ENCODE measurements at places on chromosomes 1 and 21.

GRCh38 chr1:1032424-1032823, 12.5 kb downstream of the AGRN start:
- DNase-seq, result no peak

GRCh38 chr1:221637641-221638041, 104.2 kb downstream of the DUSP10 start:
- DNase-seq, result no peak

GRCh38 chr1:211037095-211037494, 96.9 kb downstream of the KCNH1 start:
- DNase-seq, result no peak

- no peak for DNase-seq
These were observed 3.0 kb downstream of the CAMSAP2 start for GRCh38 chr1:200741551-200742207.

DNA sequence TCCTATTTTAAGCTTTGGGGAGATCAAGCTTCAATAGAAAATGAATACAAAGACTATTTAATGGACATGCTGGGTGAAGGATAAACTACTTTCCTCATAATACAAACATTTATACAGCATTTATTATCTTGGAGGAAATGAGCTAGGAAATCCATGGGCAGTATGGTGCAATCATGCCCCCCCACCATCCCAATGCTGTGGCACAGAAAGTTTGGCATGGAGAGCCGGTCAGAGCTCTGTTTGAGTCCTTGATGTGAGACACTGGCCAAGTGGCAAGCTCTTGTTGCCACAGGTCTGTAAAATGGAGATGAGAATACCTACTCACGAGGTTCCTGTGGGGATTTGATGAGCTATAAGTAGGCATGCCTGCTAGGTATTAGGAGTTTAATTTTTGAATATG, 120.6 kb downstream of the MAB21L3 start:
- no peak for DNase-seq

- no peak for DNase-seq
These were observed 7.6 kb upstream of the IFNAR1 start for GRCh38 chr21:33317145-33317544.

DNA sequence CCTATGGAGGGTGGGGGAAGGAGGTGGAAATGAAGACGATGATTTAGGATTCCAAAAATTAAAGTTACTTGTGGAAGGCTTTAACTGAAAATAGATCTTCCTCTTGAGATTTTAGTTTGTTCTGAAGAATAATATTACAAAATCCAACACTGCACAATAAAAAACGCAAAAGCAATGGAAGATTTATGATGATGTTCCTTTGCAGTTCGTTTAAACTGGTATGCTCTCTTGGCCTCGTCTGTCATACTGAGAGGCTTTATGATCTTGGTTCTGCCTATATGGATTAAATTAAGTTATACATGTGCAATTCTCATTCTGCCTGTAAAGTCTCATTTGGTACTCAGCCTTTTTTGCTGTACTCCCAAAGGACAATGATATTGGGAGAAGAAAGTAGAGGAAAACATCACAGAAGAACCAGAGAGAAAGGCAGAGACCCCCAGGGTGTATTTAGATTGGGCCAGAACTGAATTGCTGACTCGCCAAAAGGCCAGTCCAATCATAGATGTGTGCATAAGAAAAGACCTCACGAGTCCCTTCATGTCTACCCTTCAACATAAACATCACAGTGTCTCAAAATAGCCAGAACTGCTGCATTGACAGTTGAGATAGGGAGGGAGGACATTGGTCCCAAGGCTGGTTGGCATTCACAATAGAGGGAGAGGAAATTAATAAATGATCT, 188.6 kb downstream of the GREM2 start:
- DNase-seq, result no peak

GRCh38 chr1:246591958-246592357, 25.7 kb downstream of the CNST start:
- DNase-seq, result no peak

GRCh38 chr1:38120552-38121230, 74.1 kb upstream of the POU3F1 start:
- DNase-seq, result no peak

Measured in cortex of kidney (tissue), 1 donor.